ENCODE measurements at places on chromosomes 1 and 21. TPM values are rescaled to one million over a fixed set of nuclear protein-coding genes. Genes with fewer than 3 reads are reported as not detected.

- DNase-seq, result no peak
These were observed 78.7 kb downstream of the DYRK1A start for GRCh38 chr21:37445228-37445627.

- DNase-seq, result no peak
These were observed 37.0 kb downstream of the SPEN start for GRCh38 chr1:15884477-15884876.

TNFSF4 gene
- total RNA-seq, result not detected

DNA sequence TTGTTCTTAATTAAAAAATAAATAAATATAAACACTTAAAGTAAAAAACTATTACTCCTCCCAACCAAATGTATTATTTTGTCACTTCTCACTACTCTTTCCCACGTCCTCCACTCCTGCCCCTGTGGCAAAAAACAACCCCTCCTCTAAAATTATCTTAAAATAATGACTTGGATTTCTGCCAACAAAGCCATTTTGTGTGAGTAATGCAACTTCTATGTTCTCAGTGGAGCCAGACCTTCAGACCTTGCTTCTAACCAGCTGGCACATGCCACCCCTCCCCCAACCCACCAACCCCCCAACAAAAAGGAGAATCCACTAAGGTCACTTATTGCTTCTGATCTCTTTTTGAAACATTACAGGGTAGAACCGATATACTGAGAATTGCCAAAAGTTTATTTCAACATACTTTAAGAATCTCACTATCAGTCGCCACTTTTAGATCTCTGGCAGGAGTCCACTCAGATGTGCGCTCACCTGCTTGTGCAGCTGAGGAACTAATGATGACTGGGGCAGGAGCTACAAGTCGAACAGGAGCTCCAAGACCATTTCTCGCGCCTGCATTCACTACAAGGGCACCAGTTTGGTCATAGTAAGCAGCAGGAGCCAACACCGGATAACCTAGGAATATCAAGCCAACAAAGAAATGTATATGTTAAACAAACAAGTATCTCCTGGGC, 58.3 kb upstream of the SDC3 start:
- no peak for DNase-seq

FAM72B gene
- total RNA-seq, result 2.5 TPM

- no peak for DNase-seq
These were observed at the start of gene NKAIN1 for GRCh38 chr1:31239653-31240241. Gene NKAIN1, minus strand, starts transcription at chr1:31239887. Its CDS starts 340 bp downstream, at chr1:31239547.

DNA sequence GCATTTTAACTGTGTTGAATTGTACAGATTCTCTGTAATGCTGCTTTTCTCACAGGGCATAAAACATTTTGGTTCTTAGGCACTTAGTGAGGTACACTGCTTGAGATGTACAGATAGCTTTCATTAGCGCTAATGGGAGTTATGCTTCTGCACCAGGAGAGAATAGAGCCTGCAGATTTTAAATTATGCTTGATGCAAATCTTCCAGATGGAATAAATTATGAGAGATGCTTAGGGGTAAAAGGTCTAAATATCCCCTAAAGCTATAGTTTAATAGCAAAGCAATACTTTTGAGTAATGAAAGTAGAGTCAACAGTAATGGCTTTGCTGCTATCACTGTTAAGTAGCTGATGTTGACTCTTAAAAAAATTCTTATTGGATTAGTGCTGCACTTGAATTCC, 248.9 kb downstream of the S1PR1 start:
- no peak for DNase-seq

CLCA1 gene
- total RNA-seq, result 87.5 TPM

FCRL1 gene
- total RNA-seq, result not detected

GRCh38 chr21:42362700-42363099, 3.6 kb downstream of the TFF1 start:
- DNase-seq, result no peak

- no peak for DNase-seq
These were observed 11.1 kb upstream of the MEF2D start for GRCh38 chr1:156511644-156512043.

DNA sequence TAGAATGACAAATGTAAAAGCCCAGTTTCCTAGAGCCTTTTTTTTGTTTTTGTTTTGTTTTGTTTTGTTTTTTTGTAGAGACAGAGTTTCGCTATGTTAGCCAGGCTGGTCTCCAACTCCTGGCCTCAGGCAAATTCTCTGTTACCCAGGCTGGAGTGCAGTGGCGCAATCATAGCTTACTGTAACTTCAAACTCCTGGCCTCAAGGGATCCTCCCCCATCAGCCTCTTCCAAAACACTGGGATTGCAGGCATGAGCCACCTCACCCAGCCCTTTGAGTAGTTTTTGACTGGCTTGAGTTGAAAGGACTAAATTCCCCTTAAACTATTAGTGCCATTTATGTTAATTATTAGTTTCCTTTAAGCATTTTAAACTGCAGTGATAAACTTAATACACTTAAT, 28.8 kb upstream of the ZBTB18 start:
- no peak for DNase-seq

DNA sequence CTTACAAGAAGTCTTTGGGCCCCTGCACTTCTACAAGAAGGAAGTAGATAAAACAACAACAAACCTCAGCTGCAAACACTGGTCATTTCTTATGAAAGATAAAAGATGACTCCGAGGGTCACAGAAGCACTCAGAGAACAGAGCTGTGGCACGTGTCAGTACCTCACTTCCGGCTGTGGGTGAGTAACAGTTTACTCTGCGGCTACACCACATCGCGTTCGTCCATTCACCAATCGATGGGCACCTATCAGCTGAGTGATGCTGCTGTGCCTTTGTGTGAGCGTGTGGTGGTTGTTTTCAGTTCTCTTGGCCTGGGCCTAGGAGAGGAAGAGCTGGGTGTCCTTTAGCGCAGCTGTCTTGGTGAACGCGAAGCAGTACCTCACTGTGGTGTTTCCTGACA, 49.9 kb downstream of the COL6A1 start:
- DNase-seq, result no peak

- no peak for DNase-seq
These were observed 81.1 kb downstream of the LHX4 start for GRCh38 chr1:180311011-180311730.

DNA sequence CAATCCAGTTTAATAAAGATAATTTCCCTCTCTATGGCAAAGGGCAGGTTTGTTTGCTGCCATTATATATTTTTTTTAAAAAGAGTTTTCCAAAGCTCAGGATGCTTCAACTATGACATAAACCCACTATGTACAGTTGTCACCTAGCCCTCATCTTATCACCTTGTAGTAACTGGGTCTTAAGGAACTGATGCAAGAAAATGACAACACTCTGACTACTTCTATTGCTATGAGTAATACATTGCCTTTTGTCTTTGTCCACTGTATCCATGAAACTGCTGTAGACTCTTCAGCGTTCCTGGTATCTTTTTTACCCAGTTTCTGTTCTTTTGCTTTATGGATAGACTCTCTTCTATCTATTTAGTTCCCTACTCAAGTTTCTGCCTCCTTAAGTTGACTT, 586.5 kb downstream of the NEGR1 start:
- no peak for DNase-seq
